ENCODE measurements at places on chromosomes 11 and 22.

GRCh38 chr22:29815580-29815979, 22.5 kb downstream of the ASCC2 start:
- no peak for DNase-seq

DNA sequence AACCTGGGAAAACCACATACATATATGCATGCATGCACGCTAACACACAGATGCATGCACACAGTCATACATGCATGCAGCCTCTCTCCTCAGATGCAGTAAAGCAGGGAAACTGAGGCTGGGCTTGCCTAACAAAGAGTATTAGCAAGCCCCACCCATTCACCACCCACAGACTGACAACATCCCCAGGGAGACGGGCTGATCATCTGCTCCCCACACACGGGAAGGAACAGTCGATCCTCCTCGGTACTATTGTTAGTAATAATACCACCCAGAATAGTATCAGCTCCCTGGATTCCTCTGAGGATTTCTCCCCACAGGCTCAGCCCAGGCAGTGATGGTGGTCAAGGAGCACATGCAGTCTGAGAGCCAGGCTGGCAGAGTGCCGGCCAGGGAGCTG, 41.2 kb downstream of the SLC22A12 start:
- no peak for DNase-seq

DNA sequence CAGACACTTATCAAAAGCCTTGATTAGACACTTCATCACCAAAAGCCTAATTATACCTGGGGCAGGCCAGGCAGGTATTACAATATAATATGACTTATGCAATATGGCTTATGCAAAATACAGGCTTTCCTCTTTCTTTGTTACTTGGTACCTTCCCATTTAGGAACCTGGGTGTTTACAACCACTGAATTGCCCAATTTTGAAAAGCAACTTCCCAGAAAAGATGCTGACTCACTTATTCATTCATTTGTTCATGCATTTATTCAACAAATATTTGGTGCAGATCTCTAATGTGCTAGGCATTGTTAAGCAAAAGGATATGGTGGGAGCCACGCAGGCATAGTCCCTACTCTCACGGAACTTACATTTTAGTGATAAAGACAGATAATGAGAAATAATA, 13.6 kb upstream of the JAML start:
- no peak for DNase-seq

- DNase-seq = no peak
These were observed 5.9 kb downstream of the INCENP start for GRCh38 chr11:62129590-62130282.

GRCh38 chr11:87954476-87954875, 220.8 kb downstream of the RAB38 start:
- no peak for DNase-seq

GRCh38 chr11:35012467-35013191, 96.2 kb downstream of the PDHX start:
- DNase-seq = no peak

Measured in activated T-cell treated with anti-CD3 and anti-CD28 coated beads for 1 hour (primary cell).